Activated T-cell treated with anti-CD3 and anti-CD28 coated beads, Interleukin-2, amount 50 U/mL, for 72 hours (primary cell): ENCODE measurements at places on chromosomes 3 and 15. TPM values are rescaled to one million over a fixed set of nuclear protein-coding genes. Genes with fewer than 3 reads are reported as not detected.
A peak's percentile ranks its signal among the peaks of the same experiment; 100 is the strongest.

Gene HCLS1
- total RNA-seq, result 259 TPM

DNA sequence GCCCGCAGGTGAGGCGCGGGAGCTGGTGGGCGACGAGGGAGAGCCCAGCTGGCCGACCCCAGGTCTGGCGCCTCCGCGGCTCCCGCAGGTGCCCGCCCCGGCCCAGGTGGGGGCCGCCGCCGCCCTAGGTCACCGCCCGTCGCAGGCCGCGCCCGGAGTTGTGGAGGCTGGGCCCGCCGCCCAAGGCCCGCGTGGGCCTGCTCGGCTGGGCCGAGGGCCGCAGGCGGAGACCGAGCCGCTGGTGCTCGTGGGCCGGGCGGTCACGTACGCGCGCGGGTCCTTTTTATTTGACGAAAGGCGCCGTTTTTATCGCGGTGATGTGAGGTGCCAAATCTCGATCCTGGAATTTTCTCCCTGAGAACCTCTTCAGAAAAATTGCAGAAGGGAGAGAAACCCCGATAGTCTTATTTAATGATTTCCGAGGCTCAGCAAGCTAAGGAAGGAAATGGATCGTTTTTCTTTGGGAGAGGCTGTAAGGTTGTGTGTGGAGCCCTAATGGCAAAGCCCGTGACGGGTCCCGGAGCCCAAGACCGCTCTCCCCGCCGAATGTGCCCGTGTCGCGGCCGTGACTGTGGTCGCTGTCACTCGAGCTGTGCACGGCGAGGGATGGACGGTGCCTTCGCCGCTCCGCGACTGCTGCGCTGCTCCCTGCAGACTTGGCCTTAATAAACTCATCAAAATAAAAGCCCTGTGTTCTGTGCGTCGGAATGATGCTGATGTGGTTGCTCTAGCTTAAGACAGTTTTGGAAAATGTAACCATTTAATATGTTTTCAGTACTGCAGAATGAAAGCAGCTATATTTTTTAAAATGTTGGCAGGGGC is 612 bp downstream of the APPL1 start:
- DNase-seq, result peak; percentile 48

Gene MYH15
- total RNA-seq, result 1.3 TPM

DNA sequence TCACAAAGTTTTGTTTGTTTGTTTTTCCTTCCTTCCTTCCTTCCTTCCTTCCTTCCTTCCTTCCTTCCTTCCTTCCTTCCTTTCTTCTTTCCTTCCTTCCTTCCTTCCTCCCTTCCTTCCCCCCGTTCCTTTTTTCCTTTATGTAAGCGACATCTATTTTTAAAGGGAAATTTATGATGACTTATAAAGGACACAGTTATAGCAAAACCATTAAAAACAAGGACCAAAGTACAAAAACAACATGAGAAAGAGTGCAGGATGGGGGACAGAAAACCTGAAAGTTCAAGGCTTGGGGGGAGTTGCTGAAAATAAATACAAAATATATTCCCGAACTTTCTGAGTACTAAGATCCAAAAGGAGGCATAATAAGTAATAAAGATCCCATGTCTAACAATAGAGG is 1.8 kb downstream of the ADGRG7 start:
- no peak for DNase-seq

- no peak for DNase-seq
These were observed 301.2 kb downstream of the MECOM start for GRCh38 chr3:169362301-169362700.

- DNase-seq, result no peak
These were observed 106.2 kb upstream of the CHMP2B start for GRCh38 chr3:87120881-87121280.

DNA sequence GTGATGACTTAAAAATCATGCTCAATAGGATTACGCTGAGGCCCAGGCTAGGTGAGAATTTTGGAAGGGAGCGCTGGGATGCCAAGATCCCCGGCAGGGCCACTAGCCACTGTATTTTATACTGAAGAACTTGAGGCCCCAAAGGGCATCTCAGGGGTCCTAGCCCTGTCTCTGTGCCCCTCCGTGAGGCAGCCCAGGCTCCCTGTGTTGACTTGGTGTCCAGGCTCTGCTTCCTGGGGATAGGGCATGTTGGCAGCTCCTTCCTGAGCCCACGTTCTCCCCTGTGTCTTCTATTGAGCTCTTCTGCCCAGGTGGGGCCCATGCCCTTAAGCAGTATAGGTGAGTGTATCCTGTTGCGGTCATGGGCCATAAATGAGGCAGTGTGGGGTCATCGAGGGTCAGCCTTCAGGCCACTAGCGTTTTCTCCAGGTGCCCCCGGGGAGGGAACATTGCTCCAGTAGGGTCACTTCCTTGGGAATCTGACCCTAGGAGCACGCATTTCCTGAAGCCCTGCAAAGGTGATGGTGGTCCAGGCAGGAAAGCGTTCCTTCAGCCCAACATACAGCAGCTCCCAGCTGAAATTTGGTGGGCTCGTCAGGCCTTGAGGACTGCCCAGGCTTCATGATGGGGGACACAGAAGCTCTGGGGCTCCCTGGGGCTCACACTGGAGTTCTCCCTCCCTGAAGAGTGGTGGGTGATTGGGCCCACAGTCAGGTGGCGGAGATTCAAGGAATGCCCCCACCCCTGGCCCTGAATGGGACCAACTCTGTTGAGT is 189.4 kb downstream of the UBE3A start:
- DNase-seq, result no peak

- no peak for DNase-seq
These were observed 314.1 kb upstream of the TGFBR2 start for GRCh38 chr3:30292192-30292893.

Gene IL5RA
- 0.77 TPM for total RNA-seq

DNA sequence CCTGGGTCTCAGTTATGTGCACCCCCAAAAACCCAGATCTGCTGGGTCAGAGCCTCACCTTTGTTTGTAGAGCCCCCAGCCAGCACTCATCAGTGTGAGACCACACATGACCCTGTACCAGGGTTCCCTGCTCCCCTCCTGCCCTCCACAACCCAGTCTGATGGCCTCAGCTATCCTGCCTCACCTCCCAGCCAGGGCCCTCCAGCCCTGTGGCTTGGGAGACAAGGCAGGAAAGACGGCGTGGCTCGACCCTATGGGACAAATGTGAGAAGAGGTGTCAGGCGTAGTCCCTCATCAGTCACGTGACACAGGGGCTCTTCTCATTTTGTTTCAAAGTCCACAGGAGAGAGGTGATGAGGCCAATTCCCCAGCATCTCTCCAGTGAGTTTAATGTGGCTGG is 28.3 kb upstream of the PRR23E start:
- no peak for DNase-seq

DNA sequence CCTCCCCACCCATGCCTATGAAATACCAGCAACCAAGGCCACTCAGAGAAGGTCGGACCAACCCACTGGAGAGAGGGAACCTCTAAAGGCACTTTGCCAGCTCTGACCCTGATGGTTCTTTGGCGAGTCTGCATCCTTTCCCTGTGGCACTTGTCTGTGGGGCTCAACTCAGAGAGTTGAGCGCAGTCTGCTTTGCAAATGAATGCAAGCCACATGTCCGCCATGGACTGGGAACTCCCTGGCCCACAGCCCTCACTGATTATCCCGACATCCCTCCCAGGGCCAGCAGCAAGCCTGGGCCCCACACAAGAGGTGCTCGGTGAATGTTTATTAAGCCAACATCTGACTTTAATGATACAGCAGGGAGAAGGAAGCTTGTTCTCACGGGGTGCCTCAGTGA is 55.5 kb upstream of the HES1 start:
- no peak for DNase-seq

- no peak for DNase-seq
These were observed 20.6 kb downstream of the COPS2 start for GRCh38 chr15:49134683-49135341.

DNA sequence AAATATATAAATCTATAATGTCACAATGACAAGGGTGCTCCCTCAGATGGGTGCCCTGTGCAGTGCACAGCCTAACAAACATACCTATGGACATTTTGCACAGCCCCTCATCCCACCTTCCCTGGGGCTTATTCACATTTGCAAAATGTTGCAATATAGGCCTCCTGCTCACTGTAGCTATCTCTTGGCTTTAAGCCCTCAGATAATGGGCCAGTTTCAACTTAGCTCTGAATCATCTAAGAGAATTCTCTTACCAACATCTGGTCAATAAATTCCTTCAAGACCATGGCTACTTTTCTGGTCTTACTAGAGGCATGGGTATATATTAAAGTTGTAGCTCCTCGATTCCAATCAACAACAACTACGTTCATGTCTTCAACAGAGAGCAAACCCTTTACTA is 17.9 kb downstream of the LIPH start:
- DNase-seq, result no peak

Gene PSTPIP1
- 152 TPM for total RNA-seq

GRCh38 chr3:173685456-173685855 is 287.9 kb downstream of the NLGN1 start:
- no peak for DNase-seq

- DNase-seq, result no peak
These were observed 61.0 kb upstream of the SLC24A5 start for GRCh38 chr15:48059791-48060190.

DNA sequence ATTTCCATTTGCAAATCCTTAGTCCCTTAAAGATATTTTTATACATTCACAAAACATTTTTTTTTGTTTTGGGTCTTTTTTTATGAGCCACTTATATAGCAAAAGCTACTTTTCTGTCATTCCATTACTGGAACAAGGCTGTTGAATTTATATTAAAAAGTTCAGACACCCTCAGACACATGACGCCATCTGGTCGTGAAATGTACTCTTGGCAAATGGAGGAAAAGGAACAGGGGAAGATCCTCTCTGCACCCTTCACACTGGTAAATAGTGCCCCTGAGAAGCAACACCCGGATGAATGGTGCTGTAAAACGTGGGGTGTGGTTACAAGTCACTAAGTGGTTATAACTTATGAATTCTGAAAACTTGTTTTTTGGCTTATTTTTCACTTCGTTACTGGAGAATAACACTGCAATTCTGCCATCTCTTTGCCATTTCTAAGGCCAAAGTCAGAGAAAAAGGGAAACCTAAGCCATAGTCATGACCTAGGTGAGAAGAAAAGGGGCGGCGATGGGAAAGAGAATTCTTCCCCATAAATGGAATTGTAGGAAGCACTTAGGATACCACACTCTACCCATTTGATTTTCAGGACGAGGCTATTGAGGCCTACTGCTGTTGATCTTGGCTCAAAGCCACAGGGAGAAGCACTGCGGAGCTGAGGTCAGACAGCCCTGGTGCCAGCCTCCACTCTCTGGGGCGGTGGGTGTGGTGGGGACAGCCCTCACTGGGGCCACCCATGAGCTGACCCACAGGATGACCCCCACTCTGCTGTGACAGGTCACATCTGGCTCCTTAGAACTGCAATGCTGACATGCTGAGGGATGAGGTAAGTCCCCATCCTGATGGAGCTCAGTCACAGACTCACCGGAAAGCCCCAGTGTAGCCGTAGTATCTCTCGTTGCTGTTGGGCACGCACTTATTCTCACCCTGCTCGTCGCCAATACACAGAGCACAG is 21.9 kb downstream of the LTF start:
- DNase-seq, result no peak

GRCh38 chr15:62208884-62209283 is 43.8 kb upstream of the C2CD4B start:
- DNase-seq, result no peak

Gene ITIH4
- 24.5 TPM for total RNA-seq

GRCh38 chr3:69735893-69736292 is 3.4 kb upstream of the MITF start:
- DNase-seq, result no peak

DNA sequence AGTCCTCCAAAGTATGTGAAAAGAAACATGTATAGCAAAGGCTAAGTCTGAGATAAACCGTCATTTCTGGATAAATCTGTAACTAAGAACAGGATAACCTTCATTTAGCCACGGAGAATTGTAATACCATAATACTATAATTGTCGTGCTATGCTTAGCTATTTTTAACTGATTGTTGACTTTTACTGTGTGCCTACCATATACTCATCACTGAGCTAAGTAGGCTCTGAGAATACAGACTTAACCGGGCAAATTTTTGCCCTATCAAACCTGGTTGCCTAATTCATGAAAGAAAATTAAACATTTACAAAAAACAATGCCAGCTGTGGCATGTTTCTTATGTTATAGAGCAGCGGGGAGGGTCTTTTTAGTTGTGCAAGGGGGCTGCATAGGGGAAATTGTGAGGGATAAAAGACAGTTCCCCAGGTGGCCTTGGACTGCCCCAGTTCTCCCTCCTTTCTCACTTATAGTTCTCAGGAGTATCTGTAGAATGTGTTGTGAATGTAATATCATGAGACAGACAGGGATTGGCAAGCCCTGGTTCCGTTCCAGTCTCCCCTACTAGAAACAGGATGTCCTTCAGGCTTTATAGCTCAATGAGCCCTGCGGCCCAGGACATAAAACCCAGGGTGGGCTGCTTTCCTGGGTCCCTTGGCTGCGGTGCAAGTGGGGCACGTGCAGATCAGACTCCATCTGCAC is 318.5 kb downstream of the GBE1 start:
- no peak for DNase-seq

DNA sequence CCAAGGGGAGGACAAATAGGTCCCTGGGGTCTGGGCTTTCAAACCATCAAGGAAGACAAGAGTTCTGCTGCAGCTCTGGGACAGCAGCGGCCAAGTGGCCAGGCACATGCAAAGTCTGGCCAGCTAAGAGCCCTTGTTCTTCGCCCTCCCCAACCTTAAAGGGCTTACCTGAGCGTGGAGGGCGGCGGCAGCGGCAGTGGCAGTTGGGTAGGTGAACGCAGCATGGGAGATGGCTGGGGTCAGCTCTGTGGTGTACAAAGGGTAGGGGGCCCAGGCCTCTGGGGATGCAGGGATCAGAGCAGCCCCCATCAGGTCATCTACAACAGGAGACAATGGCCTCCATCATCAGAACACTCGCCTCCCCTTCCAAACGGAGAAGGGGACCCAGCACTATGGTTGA is 27.1 kb downstream of the RBPMS2 start:
- DNase-seq, result no peak

GRCh38 chr3:114058646-114059045 is 2.1 kb downstream of the QTRT2 start:
- no peak for DNase-seq

Gene TRAT1
- total RNA-seq, result 25.9 TPM

Gene MORC1
- not detected for total RNA-seq

GRCh38 chr3:103170651-103171050 is 735.8 kb downstream of the ZPLD1 start:
- no peak for DNase-seq

Gene CCR9
- total RNA-seq, result 0.14 TPM

DNA sequence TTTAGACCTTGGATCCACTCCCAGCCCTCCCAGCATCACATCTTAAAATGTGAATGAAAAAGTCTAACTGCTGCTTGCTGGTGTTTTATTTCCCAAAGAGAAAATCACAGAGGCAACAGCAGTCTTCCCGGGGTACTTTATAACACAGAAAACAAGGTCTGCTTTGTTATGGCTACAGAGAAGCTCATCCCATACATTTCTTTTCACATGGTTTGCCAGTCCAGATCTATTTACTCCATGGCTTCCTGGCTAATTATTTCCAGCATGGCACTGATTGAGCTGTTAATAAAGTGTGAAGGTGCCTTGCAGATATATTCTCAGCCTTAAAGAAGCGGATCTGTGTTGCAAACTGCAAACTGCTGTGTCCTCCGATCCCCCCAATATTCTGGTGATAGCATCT is 466.1 kb upstream of the CFAP20DC start:
- DNase-seq, result no peak
